ENCODE measurements at places on chromosomes 4 and X.

DNA sequence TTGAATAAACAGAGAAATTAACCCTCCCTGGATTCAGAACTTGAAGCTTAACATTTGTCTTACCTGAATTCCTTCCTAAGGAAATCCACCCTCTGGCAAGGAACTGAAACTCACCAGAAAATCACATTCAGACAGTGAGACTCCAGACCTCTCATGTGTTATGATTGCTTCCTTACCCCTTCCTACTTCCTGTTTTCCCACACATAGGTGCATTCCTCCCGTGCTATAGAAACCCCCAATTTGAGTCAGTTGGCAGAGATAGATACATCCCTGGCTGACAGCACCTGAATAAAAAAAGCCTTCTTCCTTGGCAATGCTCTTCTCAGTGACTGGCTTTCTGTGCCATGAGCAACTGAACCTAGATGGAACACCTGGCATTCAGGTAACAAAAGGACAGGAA lies 157.0 kb upstream of the SMIM31 start:
- no peak for DNase-seq

- no peak for DNase-seq
Measured at GRCh38 chrX:34638116-34638515, 19.0 kb downstream of the TMEM47 start.

- DNase-seq, result no peak
Measured at GRCh38 chrX:41481264-41482109, 34.3 kb downstream of the NYX start.

DNA sequence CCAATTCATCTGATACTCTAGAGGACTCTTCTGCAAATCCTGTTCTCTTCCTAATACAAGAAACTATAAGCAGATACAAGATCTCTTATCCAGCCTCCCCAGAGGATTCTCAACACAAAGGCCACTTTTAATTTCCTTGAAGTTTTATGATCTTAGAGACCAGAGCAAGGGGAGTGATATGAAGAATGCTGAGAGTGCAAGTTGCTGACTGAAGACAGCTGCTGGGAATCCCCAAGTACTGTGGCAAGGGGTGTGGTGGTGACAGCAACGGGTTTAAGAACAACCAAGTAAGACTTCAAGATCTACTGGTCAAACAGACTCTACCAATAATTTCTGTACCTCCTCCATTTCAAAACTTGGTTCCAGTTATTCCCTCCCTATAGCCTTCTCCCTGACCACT lies 7.0 kb downstream of the AMMECR1 start:
- DNase-seq, result no peak

DNA sequence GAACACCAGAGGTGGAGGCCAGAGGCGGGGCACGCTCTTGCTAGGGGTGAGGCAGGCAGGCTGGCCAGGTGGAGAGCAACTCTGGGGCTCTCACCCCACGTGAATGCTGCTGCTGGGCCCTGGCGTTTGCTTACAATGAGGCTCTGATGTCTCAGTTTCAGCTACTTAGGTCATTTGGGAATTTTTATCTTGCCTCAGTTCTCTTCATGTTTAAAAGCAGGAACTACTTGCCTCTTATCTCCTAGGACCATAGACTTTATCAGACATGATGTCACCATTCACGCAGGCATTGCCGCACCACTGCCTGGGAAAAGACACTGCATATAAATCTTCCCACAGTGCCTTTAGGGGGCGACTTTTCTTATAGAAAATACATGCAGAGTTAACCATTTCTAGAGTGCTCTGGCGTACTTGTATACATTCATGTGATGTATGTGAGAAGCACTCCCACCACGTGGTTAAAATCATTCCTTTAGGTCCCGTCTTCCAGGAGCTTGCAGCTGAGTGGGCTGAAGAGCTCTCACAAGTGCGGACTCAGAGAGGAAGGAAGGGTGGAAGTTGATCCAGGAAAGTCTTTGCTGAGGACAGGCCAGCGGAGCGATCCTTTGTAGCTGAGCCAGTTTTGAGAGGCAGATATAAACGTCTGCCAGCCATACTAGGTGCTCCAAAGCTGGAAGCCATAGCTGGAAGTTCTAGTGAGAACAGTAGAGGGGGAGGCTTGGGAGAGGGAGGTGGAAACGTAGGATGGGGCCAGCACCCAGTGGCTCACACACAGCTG lies 84.3 kb upstream of the CLDN34 start:
- no peak for DNase-seq

- DNase-seq, result no peak
Measured at GRCh38 chr4:72895408-72895807, 174.1 kb downstream of the COX18 start.

DNA sequence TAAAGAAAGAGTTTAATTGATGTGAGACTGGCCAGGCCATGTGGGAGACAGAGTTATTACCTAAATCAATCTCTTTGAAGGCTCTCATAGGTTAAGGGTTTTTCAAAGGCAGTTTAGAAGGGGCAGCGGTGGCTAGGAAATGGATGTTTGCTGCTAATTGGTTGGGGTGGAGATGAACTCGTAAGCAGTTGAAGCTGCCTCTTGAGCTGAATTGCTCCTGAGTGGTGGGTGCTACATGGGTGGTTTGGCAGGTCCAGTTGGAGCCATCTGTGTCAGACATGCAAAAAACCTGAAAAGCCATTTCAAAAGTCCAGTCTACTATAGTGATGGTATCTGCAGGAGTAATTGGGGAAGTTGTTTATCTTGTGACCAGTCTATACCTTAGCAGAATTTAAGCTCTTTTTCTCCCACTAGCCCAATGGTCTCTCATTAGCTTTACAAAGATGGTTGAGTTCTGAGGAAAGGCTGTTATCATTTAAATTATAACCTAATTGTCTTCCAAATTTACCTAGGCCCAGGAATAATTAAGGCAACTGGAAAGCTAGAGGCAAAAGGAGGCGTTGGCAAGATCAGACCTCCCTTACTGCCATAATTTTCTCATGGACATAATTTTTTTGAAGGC lies 762.4 kb upstream of the FRG1 start:
- no peak for DNase-seq

GRCh38 chr4:5976431-5976830 lies 41.8 kb downstream of the C4orf50 start:
- DNase-seq, result no peak

DNA sequence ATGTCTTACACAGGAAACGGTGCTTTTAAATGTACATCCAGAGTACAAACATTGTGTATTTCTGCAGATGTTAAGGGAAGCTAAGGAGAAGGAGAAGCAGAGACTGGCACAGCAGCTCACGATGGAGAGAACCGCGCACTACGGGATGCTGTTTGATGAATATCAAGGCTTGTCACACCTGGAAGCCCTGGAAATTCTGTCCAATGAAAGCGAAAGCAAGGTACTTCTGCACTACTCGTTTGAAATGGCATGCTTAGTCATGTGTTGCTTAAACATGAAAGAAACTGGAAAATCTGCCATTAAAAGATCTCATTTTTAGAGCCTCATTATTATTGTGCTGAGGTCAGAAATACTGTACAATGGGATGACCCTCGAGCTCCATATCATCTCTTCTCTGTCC lies 47.2 kb downstream of the FAM114A1 start:
- DNase-seq, result no peak

GRCh38 chr4:8544741-8545438 lies 35.3 kb upstream of the GPR78 start:
- DNase-seq, result no peak

GRCh38 chrX:9851890-9852289 lies 65.7 kb downstream of the SHROOM2 start:
- no peak for DNase-seq

GRCh38 chr4:124135409-124135813 lies 577.1 kb downstream of the ANKRD50 start:
- no peak for DNase-seq

GRCh38 chrX:129540722-129541184 lies 694 bp downstream of the OCRL start:
- DNase-seq, result no peak

DNA sequence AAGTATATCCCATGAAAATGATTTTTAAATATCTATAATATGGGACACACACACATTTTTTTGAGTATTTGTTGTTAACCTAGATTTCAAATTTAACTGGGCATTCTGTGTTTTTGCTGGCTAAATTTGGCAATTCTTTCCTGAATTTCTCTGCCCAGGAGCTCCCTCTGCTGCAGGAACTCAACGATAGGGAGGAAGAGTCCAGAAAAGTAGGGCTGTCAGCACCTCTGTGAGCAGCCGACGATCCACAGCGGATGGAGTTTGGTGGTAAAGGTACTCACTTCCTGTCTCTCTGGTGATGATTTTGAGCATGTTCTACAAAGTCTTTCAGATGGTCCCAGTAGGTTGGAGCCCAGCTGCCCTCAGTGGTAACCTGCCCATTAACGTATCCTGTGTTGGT lies 23.1 kb upstream of the TMEM184C start:
- no peak for DNase-seq

GRCh38 chr4:115090483-115091075 lies 22.8 kb downstream of the NDST4 start:
- DNase-seq, result no peak

DNA sequence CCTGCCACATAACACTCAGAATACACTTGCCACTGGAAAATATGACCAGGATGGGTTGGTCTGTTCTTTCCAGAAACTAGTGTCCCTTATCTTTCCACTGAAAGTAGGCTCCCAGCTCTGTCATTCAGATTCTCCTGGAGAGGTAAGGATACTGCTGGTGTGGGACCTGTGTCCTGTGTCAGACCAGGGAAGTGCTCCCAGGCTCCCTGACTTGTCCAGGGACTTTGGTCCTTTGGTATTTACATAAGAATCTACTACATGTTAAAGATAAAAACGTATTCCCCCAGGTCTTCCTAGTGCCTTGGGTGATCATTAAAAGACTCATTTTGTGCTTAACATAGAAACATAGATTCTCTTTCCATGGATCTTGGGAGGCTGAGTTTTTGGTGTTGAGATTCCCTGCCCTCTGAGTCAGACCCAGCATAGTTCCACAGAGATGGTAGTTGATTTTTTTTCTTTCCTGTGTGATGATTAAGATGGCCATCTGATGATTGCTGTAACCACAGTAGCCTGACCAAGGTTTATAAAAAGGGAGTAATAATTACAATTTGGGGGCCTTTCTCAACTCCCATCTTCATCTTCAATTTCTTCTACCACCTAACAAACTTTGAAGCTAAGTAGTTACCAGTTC lies 159.8 kb upstream of the JADE1 start:
- DNase-seq, result no peak

GRCh38 chr4:175456131-175456530 lies 355.9 kb downstream of the GPM6A start:
- no peak for DNase-seq

- no peak for DNase-seq
Measured at GRCh38 chr4:154559141-154559493, 3.7 kb upstream of the FGB start.

DNA sequence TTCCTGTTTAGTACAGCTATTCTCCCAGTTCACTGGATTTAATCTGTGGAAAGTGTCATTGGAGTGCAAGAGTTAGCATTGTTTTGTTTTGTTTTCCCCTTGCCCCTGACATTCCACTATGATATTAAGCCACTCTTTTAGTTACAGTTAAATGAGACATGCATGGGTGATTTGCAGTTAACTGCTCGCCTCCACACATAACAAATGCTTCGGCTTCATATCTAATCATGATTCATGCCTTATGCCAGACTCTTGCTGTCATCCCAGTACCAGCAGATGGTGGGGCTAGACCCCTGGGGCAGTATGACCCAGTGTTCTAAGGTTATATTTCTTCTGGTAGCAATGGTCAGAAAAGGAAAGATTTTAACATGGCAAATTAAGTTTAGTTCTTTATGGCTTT lies 80.1 kb downstream of the RAP1GDS1 start:
- DNase-seq, result no peak

DNA sequence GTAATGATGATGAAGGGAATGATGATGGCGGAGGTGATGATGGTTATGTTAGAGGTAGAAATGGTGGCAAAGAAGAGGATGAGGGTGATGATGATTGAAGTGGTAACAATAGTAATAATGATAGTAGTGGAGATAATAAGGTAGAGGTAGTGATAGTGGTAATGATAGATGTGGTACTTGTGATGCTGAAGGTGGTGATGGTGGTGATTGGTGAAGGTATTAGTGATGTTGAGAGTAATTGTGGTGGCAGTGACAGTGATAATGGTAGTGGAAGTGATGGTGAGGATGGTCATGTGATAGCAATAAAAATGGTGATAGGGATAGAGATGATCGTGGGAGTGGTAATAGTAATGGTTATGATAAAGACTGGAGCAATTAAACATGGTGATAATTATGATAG lies 108.8 kb downstream of the EFNB1 start:
- DNase-seq, result no peak

GRCh38 chrX:125203365-125203736 lies 116.3 kb upstream of the TEX13C start:
- no peak for DNase-seq

DNA sequence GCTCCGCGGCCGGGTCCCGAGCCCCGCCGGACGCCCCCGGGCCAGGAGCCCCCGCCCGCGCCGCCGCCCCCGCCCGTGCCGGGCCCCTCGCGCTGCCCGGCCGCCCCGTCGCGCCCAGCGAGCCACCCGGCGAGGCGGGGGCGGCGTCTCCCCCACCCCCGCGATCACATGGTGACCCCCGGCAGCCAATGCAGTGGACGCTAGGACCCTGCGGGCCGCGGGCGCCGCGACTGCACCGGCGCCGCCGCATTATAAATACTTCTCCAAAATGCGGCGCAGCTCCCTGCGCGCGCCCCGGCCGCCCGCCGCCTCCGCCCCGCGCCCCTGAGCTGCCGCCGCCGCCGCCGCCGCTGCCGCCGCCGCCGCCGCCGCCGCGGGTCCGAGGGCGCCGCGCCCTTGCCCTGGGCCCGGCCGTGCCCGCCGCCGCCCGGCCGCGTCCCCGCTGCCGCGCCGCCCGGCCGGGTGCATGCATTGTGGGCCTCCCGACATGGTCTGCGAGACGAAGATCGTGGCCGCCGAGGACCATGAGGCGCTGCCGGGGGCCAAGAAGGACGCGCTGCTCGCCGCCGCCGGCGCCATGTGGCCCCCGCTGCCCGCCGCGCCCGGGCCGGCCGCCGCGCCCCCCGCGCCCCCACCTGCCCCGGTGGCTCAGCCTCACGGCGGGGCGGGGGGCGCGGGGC lies at the start of gene NAT8L:
Gene NAT8L (plus strand): TSS at position 282 of the 680 bp plus-strand sequence. CDS start 185 bp downstream, at position 467.
- no peak for DNase-seq

- peak; percentile 39 for DNase-seq
Measured at GRCh38 chrX:48071064-48071985, at the start of gene ZNF630. ZNF630 (minus strand) TSS chrX:48071640; CDS start chrX:48066886, 4,754 bp downstream.

GRCh38 chr4:52935317-52935716 lies 73.2 kb downstream of the RASL11B start:
- DNase-seq, result no peak

GRCh38 chr4:99038213-99038612 lies 42.7 kb downstream of the METAP1 start:
- no peak for DNase-seq

- DNase-seq, result no peak
Measured at GRCh38 chr4:103664436-103665075, 55.2 kb downstream of the TACR3 start.

GRCh38 chr4:95410387-95410977 lies 138.3 kb downstream of the UNC5C start:
- no peak for DNase-seq

DNA sequence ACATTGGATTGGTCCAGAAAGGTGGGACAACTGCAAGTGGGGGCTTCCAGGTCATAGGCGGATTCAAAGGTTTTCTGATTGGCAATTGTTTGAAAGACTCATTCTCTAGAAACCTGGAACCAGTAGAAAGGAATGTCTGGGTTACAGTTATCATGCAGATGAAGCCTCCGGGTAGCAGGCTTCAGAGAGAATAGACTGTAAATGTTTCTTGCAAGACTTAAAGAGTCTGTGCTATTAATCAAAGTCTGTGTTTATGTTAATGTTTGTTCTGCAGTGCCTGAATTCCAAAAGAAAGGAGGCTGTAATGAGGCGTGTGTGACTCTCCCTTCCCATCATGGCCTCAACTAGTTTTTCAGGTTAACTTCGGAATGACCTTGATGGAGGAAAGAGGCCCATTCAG lies 43.9 kb upstream of the GC start:
- DNase-seq, result no peak
